ENCODE measurements at places on chromosomes 7 and 10.
A peak's percentile ranks its signal among the peaks of the same experiment; 100 is the strongest.

GRCh38 chr7:147311336-147311735, 1194.7 kb downstream of the CNTNAP2 start:
- DNase-seq = no peak

- DNase-seq = no peak
These were observed 17.1 kb downstream of the OGDHL start for GRCh38 chr10:49744924-49745605.

DNA sequence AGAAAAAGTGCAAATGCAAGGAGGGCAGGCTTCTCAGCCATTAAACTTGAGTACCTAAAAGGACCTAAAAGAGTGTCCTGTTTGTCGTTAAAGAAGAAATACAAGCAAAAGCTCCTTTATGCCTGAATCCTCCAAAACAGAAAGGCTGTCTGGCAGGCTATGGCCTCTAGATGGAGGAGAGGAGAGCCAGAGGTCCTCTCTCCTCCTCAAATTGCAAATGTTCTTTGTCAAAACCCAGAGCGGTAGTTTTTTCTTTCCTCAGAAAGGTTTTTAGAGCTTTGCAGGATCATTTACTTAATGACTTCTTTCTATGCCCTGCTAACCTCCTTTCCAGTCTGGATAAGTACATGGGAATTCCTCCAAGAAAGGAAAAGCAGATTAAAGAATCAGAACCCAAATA, 1.9 kb upstream of the SORCS1 start:
- no peak for DNase-seq

DNA sequence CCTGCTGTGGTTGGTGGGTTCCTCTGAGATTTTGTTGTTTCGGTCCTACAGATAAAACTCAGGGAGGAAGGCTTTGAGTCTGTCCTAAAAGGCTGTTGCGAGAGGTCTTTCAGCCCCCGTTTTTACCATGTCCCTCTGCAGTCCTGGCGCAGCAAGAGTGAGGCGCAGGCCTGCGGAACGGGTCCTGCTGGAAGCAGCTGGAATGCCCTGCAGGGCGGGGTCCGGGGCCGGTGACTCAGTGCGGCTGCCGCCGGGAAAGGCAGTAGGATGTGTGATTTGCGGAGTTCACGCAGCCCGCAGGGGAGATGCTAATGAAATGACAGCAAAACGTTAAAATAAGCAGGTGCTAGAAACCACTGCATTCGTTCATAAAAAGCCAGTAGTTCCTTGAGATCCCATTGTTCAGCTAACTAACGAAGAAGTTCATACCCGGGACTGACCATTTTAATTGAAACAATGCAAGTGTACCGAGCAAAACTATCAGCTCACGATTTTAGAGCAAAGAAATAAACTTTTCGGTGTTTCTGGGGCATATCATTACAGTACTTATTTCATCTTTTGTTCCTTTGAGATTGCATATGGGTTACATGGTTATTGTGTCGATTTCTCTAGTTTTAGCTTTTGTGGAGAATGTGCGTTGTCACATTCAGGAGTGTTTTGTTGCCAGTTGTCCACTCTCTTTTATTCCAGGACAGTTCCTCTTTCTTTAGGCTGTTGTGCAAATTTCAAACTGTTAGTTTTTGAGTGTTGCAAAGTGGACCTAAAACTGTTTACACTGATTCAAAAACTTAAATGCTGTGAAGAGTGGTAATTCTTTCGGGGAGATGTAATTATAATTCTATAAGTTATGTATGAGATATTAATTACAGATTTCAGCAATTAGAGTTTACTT, 783 bp downstream of the ANLN start:
- peak; percentile 62 for DNase-seq

DNA sequence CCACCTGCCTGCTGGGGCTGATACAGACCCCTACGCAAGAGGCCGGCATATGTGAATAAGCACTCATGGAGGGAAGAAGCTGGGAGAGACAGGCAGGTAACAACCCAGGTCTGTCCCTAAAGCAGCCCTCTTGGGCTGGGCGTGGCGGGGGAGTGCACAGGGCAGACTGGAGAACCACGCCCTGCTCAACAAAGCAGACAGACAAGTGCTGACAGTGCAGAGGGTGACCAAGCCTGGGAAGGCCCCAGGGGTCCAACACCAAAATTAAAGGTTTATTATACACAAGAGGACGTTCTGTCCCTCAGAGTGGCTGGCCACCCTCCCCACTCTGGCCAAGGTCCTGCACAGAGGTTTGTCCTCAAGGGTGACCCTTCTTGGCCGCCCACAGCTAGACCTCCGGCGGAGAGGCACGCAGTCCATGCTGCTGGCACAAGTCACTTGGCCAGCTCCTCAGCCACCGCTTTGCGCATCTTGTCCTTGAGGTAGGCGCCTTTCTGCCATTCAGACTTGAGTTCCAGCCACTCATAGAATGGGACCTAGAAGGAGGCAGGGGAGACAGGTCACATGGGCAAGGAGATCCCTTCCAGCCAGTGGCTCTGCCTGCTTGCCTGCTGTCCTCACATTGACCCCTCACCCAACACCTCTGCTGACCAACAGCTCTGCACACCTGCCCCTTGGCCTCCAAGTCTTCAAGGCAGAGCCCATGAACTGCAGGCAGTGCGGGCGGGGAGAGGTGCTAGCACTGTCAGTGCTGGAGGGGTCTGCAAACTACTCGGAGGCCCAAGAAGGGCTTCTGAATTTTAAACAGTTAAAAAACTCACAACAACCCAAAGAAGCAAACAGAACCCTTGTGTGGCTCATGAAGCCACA, 11.4 kb upstream of the NACAD start:
- DNase-seq = no peak

- peak; percentile 34 for DNase-seq
These were observed 9.8 kb upstream of the PARD3 start for GRCh38 chr10:34824870-34825269.

DNA sequence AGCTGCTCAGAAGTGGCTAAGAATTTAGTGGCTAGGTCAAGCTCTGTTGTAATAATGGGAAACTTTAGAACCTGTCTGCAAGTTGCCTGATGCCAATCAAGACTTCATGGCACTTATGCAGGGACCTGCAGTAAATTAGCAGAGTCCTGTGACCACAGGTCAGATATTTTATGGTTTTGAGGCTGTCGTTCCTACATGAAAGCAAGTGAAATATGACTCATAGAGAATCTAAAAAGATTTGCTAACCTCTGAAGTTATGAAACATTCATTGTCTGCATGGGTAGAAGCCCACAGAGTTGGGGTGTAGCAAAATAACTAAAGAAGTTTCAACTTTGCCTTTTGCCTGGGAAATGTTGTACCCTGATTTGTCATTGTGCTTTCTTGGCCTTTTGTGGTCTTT, 32.3 kb downstream of the SLC39A12 start:
- DNase-seq = no peak

DNA sequence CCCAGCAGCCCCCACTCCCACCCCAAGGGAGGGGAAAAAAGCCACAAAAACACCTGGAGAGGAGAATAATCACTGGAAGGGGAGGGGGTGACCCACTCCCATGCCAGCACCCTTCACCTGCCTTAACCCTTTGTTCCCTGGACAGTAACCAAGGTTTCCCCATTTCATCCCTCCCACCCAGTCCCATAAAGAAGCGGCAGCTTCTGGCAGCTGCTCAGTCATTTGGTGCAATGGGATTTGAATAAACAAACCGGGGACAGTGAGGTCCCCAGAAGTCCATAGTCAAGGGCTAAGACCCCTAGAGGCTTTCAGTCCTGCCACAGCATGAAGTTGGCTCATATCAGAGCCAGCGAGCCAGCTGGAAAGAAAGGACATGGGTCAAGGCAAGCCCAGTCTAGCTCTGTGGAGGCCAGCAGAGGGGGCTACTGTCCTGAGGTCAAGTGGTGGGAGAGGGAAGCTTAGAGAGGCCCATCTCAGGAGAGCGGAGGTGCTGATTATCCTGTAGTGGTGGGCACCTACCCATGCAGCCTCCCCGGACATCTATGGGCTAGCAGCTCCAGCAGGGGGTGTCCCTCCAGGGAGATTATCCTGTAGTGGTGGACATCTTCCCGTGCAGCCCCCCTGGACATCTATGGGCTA, 58.9 kb upstream of the LBX1 start:
- DNase-seq = no peak

DNA sequence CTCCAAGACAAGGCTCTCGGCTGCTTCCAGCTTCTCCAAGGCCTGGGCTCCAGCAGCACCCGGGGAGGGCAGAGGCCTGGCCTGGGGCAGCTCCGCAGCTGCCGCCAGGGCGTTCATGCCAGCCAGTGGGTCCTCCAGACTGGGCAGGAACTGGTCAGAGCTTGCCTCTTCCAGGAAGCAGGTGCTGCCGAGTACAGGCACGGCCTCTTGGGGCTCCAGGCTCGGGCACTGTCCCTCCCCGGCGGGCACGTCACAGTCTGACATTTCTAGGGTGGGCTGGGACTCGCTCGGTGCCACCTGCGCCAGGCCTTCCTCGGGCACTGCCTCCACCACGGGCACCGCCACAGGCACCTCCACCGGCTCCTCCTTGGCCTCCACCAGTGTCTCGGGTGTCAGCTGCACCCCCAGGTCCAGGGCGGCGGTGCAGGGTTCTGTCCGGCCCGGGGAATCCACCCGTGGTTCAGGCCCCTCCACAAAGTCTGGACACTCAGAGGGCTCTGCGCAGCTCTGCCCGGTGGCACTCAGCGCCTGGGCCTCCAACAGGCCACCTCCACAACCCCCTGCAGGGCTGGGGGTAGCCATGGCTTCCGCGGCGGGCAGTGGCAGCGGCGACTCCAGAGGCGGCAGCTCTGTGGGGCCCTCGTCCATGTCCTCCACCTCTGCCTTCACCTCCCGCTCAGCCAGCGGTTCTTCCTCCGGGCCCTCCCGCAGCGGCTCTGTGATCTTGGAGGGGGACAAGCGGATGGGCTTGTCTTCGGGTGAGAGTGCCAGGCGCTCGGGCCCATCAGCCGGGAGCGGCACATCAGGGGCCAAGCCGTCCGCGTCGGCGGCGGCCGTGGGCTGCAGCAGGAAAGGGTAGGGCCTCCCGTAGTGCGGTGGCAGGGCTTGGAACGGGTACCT, 52.9 kb downstream of the TNRC18 start:
- no peak for DNase-seq
